Right ventricle myocardium inferior (tissue), 1 donor: ENCODE measurements at places on chromosomes 2 and 18. TPM values are rescaled to one million over a fixed set of nuclear protein-coding genes. Genes with fewer than 3 reads are reported as not detected.

GRCh38 chr2:120312860-120313694 lies 32.9 kb upstream of the INHBB start:
- peak; percentile 86 for DNase-seq

DNA sequence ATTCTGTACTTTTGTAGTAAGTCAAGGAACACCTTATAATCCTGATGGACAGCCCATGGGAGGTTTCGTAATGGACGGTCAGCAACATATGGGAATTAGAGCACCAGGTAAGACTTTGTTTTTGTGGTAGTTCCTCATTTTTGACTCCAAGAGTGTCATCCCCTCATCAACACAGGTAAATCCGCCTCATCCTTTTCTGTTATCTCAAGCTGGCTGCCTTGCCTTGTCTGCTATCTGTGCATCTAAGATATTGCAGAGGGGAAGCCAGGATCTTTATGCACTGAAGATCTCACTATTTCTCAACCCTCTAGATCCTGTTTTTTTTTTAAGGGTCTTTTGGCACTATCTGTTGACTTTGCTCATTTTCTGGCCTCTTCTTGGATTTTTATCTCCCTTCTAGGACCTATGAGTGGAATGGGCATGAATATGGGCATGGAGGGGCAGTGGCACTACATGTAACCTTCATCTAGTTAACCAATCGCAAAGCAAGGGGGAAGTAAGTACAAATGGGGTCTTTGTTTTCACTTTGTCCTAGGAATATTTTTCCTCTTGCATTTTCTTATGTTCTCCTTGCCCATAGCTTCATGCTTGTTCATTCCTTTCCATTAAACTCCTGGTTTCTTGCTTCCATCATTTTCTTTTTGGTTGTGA lies 133.8 kb downstream of the MEIS1 start:
- no peak for DNase-seq

- DNase-seq, result no peak
These were observed 304.0 kb downstream of the ZNF521 start for GRCh38 chr18:25047983-25048382.

DNA sequence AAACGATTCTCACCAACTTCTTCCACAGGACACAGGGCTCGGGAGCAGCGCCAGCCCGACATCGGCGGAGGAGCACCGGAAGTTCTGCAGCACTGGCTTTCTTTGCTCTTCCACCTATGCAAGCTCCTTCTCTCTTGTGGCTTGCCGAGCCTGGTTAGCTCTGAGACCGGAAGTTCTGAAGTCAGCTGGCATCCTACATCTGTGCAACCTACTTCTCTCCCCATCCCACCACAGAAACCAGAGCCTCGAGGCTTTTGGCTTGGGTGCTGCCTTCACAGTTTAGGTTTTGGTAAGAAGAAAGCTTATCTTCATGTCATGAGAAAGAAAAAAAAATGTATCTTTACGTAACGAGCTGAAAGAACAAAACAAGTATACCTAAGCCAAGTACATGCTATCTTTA lies 111.7 kb downstream of the ANKRD44 start:
- DNase-seq, result peak; percentile 71

- no peak for DNase-seq
These were observed at the start of gene EMX1 for GRCh38 chr2:72917138-72917876. Gene EMX1 (plus strand): TSS chr2:72917519. CDS start chr2:72917853, 334 bp downstream.

DNA sequence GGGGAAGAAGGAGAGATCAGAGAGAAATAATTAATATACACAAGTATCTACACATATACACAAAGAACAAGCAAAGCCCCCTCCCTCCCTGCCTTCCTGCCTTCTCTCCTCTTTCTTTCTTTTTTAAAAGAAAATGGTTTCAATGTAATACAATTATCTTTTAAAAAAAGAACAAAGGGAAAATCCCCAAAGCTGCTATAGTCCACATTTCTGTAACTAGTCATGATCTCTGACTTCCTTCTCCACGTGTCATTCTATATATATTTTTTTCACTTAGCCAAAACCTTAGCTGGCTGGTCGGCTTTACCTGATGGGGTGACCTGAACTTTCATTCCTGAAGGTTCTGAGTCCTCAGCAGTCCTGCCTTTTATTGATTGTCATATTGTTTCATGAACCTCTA lies 44.3 kb downstream of the MAP3K20 start:
- no peak for DNase-seq

- no peak for DNase-seq
These were observed 76.2 kb downstream of the DTNA start for GRCh38 chr18:34786162-34786741.

The PKDCC gene
- 114 TPM for total RNA-seq

DNA sequence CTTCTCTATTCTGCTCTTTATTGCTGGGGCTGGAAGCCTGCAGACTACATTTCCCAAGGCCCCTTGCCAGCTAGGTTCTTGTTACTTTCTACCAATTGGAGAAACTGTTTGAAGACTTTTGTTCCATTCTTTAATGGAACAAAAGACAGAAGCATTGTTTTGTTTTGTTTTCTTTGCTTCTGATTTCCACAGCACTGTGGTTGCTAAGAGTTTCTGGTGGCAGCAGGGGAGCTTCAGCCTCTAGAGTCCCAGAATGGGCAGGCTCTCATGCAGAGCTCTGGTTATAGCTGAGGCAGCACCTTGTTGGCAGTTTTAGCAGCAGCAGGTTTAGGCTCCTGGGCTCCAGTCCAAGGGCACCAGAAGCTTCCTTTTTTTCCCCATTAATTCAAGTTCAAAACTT lies 234.3 kb downstream of the ETAA1 start:
- no peak for DNase-seq

DNA sequence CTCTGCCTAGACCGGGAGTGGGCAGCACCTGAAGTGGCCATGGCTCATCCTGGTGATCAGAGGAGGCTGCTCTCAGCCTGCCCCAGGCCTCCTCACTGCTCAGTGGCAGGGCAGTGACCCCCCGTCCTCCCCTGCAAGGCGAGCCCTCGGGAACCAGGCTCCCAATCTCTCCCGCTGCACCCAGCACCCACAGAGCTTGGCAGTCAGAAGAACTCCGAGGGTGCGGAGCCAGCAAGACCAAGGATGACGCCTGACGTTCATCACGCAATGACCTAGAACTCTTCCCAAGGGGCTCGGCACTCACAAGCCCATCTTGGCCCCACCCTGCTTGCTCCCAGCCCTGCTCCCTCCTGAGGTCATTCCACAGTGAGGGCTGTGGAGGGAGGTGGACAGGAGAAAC lies 189.8 kb upstream of the SALL3 start:
- DNase-seq, result no peak

- DNase-seq, result no peak
These were observed 47.1 kb downstream of the CDCA7 start for GRCh38 chr2:173401716-173402326.

The GALNT5 gene
- 0.30 TPM for total RNA-seq

- DNase-seq, result no peak
These were observed 249.4 kb downstream of the HDAC4 start for GRCh38 chr2:239151201-239152131.

The DSG2 gene
- total RNA-seq, result 35.7 TPM

The SKOR2 gene
- total RNA-seq, result not detected

The GYPC gene
- 121 TPM for total RNA-seq

- no peak for DNase-seq
These were observed 797 bp downstream of the KLHL14 start for GRCh38 chr18:32771871-32772580.

The UGT1A4 gene
- total RNA-seq, result not detected

GRCh38 chr2:60771508-60771907 lies 15.4 kb downstream of the PAPOLG start:
- DNase-seq, result no peak

The UPP2 gene
- total RNA-seq, result not detected

- peak; percentile 70 for DNase-seq
These were observed 697 bp upstream of the SPATS2L start for GRCh38 chr2:200305797-200306195.

The SLC16A14 gene
- total RNA-seq, result 5.4 TPM

The NFATC1 gene
- 18.5 TPM for total RNA-seq

GRCh38 chr2:158179660-158180059 lies 78.0 kb downstream of the UPP2 start:
- DNase-seq, result no peak

GRCh38 chr2:47312491-47312850 lies 90.5 kb upstream of the MSH2 start:
- no peak for DNase-seq

The CAPN13 gene
- not detected for total RNA-seq

The SPC25 gene
- total RNA-seq, result 0.60 TPM

The ATP6V1B1 gene
- not detected for total RNA-seq

The CHRND gene
- not detected for total RNA-seq

- no peak for DNase-seq
These were observed 3.1 kb upstream of the MOB1A start for GRCh38 chr2:74181739-74182138.

The TRABD2A gene
- 0.73 TPM for total RNA-seq

The ORC2 gene
- total RNA-seq, result 20.3 TPM

The HAAO gene
- total RNA-seq, result 1.9 TPM
